Activated CD8-positive, alpha-beta T cell treated with anti-CD3 and anti-CD28 coated beads for 36 hours (primary cell): ENCODE measurements at places on chromosomes 2 and 18. TPM values are rescaled to one million over a fixed set of nuclear protein-coding genes. Genes with fewer than 3 reads are reported as not detected.

LCT gene
- 0.11 TPM for total RNA-seq

- H3K27ac ChIP-seq = peak overlapping the region; percentile 83
- H3K27me3 ChIP-seq = no peaks in the 10 kb centered on the region
- no peak overlapping the region for H3K4me3 ChIP-seq
Measured at GRCh38 chr2:98483257-98483861, 38.7 kb downstream of the INPP4A start.

UPP2 gene
- total RNA-seq = not detected

DTNB gene
- total RNA-seq = 29.1 TPM

MBP gene
- 39.9 TPM for total RNA-seq

DNA sequence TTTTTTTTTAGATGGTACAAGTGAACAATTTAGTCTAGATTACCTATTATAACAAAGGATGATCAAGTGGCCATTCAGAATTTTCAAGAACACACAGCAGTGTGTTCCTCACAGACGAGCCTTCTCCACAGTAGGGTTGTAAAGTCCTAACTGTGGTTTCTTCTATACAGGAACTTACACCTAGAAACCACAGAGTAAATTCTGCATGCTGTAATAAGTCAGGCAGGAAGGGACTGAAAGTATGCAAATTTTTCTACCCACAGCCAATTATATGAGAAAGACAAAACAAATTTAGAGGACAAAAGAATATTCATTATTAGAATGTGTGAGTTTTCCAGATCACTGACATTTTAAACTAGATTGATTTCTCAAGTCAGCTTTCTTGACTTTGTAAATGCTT, 99.5 kb downstream of the RBMS1 start:
- DNase-seq = no peak
- H3K36me3 ChIP-seq = peaks cover 10% of the 10 kb centered on the region
- H3K4me1 ChIP-seq = peaks cover 57% of the 10 kb centered on the region
- H3K4me3 ChIP-seq = peak overlapping the region; percentile 53
- H3K27ac ChIP-seq = peak overlapping the region; percentile 92

DNA sequence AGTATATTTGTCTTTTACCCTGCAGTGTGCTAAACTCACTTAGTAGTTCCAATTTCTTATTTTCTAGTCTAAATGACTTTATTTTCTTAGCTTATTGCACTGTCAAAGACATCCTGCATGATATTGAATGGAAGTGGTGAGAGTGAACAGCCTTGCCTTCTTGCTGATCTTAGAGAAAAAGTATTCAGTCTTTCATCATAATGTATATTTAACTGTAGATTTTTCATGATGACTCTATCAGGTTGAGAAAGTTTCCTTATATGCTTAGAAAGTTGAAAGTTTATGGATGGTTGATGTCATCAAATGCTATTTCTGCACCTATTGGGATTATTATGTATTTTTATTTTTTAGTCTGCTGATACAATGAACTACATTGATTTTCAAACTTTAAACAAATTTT, 21.3 kb upstream of the COL3A1 start:
- no peak overlapping the region for H3K4me3 ChIP-seq
- no peak for DNase-seq
- no peaks in the 10 kb centered on the region for H3K36me3 ChIP-seq

- H3K27me3 ChIP-seq = peaks cover 2% of the 10 kb centered on the region
- H3K36me3 ChIP-seq = no peaks in the 10 kb centered on the region
- peaks cover 51% of the 10 kb centered on the region for H3K4me1 ChIP-seq
Measured at GRCh38 chr2:12044857-12045256, 298.4 kb downstream of the LPIN1 start.

DNA sequence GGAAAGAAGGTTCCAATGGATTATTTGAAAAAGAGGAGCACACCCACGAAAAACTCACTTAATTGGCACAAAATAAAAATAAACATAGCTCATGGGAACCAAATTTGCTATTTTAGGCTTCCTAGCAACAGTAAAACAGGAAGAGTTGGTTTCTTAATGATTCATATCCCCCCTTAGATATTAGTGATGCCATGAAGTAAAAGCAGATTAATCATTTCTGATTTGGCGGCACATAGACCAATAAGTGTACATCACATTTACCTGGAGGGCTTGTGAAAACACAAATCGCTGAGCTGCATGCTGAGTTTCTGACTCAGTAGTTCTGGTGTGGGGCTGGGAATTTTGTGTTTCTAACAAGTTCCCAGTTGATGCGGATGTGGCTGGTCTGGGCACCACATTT, 260.4 kb downstream of the SLC4A3 start:
- no peaks in the 10 kb centered on the region for H3K4me1 ChIP-seq
- no peak overlapping the region for H3K4me3 ChIP-seq
- DNase-seq = no peak
- peaks cover 8% of the 10 kb centered on the region for H3K27me3 ChIP-seq

DNA sequence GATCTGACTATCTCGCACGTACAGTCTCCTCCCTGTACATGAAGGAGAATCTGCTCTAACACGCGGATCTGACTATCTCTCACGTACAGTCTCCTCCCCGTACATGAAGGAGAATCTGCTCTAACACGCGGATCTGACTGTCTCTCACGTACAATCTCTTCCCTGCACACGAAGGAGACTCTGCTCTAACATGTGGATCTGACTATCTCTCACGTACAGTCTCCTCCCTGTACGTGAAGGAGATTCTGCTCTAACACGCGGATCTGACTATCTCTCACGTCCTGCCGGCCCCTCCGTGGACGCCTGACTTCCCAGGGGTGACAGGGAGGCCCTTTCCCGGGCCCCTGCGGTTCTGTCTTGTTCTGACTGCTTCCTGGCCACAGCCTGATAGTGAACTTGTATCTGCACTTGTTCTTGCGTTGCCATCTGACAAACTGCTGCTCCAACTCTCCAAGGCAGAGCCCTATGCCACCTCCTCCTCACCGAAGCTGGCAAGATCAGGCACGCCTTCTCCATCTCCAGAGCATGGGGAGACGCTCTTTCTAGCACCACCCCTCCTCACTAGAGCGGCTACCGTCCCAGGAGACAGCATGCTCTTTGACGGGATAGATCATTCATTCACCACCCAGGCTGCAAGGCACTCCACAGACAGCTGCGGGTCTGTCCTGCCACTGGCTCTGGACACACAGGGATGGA, 238.6 kb downstream of the TWIST2 start:
- H3K36me3 ChIP-seq = no peaks in the 10 kb centered on the region
- no peaks in the 10 kb centered on the region for H3K4me1 ChIP-seq
- no peaks in the 10 kb centered on the region for H3K27me3 ChIP-seq
- no peak for DNase-seq
- no peak overlapping the region for H3K27ac ChIP-seq
- no peak overlapping the region for H3K4me3 ChIP-seq

DNA sequence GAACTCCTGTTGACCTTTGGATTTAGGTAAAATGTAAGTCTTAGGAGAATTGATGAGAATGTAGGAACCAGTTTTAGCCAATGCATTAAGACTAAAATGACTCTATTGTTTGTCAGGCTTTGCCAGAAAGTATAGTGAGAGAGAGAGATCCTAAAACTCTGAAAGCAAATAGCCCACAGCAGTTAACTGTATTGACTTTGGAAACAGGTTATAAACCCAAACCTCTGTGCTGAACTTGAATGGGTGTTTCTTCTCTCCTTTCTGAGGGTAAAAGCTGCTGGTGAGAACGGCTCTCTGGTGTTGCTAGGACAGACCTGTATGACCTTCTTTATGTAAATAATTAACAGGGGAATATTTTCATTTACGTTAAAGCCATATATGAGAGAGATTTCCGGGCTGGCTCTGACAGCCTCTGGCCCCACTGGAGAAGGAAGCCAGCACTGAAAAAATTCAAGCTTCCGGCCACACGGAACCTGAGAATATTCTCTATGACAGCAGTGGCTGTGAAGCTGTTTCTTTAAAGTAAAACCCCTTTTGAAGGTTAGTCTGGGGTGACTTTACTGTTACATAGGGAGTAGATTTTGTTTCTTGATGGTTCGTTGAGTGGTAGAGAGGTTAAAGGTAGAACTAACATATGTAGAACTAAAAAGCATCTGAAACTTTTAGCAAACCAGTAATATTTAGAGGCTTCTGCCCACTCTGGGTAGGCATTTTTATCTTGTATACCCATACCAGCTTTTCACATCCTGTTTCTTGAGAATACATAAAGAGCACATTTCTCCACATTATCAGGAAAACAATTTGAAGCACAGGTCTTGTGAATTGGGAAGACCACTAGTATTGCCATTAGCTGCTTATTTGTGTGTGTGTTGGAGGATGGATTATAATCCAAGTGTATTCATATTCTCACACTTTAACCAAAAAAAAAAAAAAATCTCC, 123.8 kb downstream of the SPTBN1 start:
- H3K36me3 ChIP-seq = peaks cover 15% of the 10 kb centered on the region
- H3K4me3 ChIP-seq = peak overlapping the region; percentile 59
- peaks cover 90% of the 10 kb centered on the region for H3K4me1 ChIP-seq
- peak overlapping the region; percentile 95 for H3K27ac ChIP-seq
- no peaks in the 10 kb centered on the region for H3K27me3 ChIP-seq

DNA sequence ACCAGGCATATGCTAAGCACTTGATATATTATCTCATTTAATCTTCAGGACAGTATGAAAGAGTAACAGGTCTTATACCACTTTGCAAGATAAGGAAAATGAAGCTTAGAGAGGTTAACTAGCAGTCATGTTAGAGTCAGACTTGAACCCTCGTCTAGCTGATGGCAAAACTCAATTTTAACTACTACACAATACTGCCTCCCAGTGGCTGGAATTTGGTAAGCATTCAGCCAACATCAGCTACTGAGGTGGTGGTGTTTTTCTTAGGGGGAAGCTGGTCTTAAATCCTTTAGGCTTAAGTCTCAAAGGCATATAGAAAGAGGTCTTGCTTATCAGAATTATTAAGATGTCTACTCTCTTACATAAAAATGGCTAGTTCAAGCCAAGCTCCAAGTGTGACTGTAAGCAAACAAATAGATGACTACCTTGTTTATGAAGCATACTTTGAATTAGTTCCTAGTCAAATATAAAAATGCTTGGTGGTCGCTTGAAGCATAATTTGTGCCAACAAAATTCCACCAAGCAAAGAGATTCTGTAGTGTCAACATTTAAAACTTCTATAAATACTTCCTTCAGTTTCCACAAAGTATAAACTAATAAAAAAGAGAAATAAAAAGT, 325.4 kb upstream of the FIGN start:
- peak; percentile 11 for DNase-seq
- H3K27ac ChIP-seq = no peak overlapping the region
- no peaks in the 10 kb centered on the region for H3K4me1 ChIP-seq
- no peaks in the 10 kb centered on the region for H3K27me3 ChIP-seq
- H3K36me3 ChIP-seq = no peaks in the 10 kb centered on the region
- no peak overlapping the region for H3K4me3 ChIP-seq

- no peaks in the 10 kb centered on the region for H3K27me3 ChIP-seq
- H3K4me1 ChIP-seq = peaks cover 36% of the 10 kb centered on the region
- peak overlapping the region; percentile 92 for H3K4me3 ChIP-seq
- peaks cover 17% of the 10 kb centered on the region for H3K36me3 ChIP-seq
- no peak for DNase-seq
Measured at GRCh38 chr18:35344736-35345459, 678 bp upstream of the ZNF24 start.

HOXD4 gene
- total RNA-seq = not detected

TUBA4B gene
- total RNA-seq = not detected
